ENCODE measurements at places on chromosomes 16 and 17.

GRCh38 chr17:83018658-83019193 lies 60.7 kb upstream of the METRNL start:
- DNase-seq = no peak

- no peak for DNase-seq
Observed at GRCh38 chr17:71849783-71850768, 270.7 kb upstream of the SOX9 start.

- no peak for DNase-seq
Observed at GRCh38 chr16:21600031-21600773, 825 bp downstream of the METTL9 start.

- no peak for DNase-seq
Observed at GRCh38 chr17:47789611-47790561, 31.7 kb downstream of the OSBPL7 start.

DNA sequence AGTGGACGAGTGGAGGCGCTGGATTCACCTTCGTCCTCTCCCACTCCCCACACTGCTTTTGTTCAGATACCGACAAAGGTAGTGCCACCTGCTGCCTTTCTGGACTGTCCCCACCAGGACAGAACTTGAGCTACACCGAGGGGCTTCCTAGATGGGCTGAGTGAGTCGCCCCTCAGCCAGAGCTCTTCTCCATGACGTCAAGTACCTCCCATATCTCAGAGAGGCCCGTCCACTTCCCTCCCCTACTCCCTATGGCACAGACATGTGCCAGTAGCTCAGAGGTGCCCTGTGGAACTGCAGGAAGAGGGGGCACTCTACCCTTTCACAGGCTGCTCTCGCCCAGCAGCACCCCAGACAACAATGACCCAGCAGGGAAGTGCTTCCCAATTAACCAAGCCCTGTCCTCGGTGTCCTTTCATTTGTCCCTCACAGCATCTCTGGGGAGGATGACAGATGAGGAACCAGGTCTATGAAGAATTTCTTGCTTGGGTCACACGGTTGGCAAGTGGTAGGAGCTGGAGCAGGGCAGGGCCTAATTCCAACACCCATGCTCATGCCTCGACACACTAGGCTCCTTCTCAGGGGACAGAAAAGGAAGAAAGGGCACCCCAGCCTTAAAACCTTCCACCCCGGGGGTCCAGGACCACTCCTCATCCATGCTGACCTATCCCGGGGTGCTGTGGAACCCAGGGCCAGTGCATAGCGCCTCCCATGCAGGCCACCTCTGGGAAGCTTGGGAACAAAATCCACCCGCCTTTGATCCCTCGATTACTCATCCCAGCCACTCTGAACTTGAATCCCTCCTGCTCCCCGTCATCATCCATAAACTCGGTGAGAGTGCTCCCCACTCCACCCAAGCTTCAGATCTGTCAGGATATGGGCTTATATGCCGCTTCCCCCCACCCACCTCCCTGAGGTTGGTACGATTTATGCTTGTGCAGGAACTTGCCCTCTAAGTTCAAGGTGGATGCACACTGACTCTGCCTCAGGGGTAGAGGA lies 51.7 kb downstream of the WNT3 start:
- DNase-seq = no peak

DNA sequence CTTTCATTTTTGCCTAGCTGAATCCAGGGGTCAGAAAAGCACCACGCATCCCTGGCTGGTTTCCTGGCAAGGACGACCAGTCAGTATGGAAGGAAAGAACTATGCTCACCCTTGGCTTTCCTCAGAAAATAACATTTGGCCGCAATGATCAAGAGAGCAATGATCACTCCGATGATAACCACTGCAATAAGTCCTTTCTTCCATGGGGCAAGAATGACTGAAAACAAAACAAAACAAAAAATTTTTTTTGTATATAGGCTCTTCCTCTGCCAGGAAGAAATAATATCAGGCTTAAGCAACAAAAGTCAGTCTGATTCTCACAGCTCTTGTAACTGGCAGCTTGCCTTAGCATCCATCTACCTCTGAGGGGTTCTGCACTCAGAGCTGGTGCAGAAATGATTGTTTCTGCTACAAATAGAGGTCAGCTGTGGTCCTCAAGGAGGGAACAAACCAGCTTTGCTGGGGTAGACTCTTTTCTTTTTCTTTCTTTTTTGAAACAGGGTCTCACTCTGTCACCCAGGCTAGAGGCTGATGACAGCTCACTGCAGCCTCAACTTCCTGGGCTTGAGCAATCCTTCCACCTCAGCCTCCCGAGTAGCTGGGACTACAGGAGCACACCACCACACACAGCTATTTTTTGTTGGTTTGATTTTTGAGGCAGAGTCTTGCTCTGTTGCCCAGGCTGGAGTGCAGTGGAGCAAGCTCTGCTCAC lies 35.7 kb downstream of the PECAM1 start:
- no peak for DNase-seq

- no peak for DNase-seq
Observed at GRCh38 chr17:50559674-50560184, 786 bp upstream of the CACNA1G start.

DNA sequence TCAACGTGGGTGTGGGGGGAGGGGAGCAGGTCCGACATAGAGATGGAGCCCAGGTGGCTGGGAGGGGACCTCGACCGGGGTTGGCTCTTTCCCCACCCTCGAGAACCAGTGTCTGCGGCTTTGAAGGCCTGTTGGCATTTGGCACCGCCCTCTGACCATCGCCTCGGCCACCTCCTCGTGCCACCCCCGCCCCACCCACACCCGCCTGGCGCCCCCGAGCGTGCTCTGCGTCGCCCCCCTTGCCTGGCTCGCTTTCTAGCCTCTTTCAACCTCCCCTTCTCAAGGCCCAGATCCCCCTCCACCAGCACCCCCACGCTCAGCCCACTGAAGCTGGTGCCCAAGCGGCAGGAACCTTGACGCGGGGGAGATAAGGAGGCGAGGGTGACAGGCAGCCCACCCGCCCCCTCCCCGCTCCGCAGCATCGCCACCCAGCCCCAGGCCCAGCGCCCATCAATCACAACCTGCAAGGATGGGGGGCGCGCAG lies 619 bp downstream of the CACNB1 start:
- no peak for DNase-seq

DNA sequence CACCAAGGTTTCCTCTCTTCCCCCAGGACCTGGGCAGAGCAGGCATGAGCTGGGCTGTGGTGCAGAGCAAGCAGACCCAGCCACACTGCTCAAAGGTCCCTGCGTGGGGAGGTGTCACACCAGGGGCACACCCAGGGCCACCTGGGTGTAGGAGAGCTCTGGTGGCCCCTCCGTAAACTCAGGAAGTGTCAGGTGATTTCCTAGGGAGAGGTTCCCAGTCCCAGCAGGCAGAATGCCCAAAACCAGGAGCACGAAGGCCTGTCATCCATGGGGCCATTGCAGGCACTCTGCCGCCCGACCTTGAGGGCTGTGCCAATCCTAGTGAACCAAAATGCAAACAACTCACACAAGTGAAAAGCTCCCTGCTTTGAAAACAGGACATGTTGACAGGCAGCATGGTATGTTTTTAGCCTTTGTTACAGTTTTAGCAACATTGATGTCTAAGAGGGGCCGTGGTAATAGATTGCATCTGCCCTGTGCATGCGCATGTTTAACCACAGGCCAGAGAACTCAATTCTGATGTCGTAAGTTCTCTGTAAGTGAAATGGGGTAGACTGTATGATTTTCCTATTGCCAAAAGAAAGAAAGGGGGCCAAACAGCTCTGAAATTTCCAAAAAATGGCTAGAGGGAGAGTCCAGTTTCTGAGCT lies 21.3 kb downstream of the CIBAR2 start:
- DNase-seq = peak; percentile 82

- DNase-seq = no peak
Observed at GRCh38 chr17:41428591-41429291, 4.4 kb upstream of the KRT37 start.

GRCh38 chr17:61700252-61700651 lies 109.2 kb upstream of the NACA2 start:
- no peak for DNase-seq

DNA sequence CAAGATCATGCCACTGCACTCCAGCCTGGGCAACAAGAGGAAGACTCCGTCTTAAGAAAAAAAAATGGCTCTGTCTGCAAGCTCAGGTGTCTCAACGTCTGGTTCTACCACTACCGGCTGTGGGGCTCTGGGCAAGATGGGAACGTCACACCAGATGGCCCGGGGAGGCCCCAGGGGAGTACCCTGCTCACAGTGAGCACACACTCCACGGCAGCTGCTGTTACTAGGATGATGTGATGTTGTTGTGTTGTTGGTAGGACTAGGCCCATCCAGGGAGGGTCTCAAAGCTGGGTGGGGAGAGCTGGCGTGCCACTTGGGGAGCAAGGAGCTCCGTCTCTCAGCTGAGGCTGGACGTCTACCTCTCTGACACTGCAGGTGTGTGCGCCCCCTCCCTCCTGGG lies 9.4 kb upstream of the NPTX1 start:
- DNase-seq = no peak

DNA sequence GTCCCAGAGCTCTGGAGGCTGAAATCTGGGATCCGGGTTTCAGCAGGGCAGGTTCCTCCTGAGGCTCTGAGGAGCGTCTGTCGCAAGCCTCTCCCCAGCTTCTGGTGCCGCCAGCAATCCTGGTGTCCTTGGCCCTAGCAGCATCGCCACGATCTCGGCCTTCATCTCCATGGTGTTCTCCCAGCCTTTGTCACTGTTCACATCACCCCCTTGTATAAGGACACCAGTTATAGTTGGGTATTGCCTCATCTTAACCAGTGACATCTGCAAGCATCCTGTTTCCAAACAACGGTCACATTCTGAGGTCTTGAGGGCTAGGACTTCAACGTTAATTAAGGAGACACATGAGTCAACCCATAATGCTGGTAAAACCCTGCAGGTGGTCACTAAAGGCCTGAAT lies 2.8 kb upstream of the PPP1R27 start:
- no peak for DNase-seq

DNA sequence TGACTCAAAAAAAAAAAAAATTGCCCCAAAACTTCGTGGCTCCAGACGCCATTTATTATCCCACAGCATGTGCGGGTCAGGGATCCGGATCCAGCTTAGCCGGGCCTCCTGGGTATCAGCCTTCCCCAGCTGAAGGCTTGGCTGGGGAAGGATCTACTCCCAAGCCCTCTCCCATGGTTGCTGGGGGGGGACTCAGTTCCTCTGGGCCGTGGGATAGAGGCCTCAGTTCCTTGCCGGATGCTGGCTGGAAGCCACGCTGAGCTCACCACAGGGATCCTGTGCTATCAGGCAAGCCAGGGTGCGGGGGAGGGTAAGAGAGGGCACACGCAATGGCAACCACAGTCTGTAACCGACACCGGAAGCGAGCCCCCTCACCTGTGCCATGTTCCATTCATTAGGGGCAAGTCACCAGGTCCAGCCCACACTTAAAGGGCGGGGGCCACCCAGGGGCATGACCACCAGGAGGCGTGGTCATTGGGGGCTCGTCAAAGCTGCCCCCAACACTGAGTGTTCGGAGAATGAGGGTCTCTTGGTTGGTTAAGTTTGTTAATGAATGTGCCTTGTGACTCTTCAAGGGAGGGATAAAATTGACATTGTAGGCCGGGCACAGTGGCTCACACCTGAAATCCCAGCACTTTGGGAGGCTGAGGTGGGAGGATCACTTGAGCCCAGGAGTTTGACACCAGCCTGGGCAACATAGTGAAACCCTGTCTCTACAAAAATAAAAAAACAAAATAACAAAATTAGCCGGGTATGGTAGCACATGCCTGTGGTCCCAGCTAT lies 210.0 kb upstream of the GSE1 start:
- peak; percentile 59 for DNase-seq

DNA sequence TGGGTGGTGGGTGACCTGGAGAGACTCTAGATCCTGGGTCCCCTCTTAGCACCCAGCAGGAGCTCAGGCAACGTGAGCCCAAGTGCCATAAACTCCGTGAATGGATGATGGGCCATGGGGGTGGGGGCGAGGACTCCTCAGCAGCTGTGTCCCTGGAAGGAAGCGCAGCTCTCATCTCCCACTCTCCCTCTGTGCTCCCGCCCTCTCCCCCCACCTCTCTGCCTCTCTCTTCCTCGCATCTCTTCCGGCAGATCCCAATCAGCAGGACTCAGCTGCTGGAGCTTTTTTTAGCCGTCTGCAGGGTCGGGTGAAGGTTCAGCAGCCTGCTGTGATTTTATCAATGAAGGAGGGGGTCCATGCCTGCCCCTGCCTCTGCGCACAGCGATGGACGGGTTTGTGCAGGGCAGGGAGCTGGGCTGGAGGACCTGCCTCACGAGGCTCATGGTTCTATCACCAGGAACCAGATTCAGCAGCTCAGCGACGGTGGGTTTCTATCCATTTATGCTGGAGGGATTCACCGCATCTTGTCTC lies 8.3 kb downstream of the CCR7 start:
- no peak for DNase-seq

GRCh38 chr16:82880346-82880745 lies 253.6 kb downstream of the CDH13 start:
- no peak for DNase-seq

DNA sequence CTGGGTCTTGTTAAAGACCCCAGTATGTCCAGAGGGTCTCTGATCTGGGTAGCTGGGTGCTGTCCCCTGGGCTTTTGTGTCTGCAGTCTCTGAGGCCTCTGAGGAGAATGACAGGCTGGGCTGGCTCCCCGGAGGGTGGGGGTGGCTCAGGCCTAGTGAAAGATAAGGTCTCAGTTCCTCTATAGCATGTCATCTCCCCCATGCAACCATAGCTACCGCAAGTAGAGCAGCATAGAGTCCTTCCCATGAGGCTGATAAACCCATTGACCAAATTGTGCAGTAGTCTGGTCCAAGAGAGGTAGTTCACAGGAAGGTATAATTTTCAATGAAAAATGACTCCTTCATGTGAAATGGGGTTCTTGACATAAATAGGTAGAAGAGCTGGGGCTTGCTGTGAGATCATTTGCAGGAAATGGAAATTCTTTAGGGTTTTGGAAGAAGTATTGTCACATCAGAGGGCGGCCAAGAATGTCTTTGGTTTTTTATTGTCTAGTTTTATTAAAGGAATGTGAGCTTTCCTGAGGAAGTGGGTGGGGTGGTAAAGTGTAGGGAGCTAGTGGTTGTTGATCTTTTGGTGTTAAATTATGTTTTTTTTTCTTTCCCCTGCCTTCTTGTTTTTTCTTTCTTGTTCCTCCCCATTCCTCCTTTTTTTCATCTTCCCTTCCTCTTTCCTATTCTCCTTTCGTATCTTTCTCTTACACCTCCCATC lies 21.0 kb downstream of the SLC7A6OS start:
- no peak for DNase-seq

GRCh38 chr17:37492167-37492566 lies 2.5 kb downstream of the DUSP14 start:
- no peak for DNase-seq

DNA sequence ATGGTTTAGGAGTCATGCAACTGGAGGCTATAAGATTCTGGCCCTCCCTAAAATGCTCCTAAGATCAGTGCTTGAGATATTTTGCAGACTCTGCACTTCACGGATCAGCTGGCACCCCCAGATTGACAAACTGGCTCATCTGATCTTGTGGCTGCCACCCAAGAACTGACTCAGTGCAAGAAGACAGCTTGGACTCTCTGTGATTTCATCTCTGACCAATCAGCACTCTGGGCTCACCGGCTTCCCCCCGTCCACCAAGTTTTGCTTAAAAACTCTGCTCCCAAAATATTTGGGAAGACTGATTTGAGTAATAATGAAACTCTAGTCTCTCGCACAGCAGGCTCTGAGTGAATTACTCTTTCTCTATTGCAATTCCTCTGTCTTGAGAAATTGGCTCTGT lies 26.3 kb upstream of the CCL2 start:
- DNase-seq = no peak

- DNase-seq = no peak
Observed at GRCh38 chr17:31721291-31722025, 137.6 kb downstream of the COPRS start.

Measured in right lobe of liver (tissue), 6 donors.